ENCODE measurements at places on chromosomes 5 and 9.

DNA sequence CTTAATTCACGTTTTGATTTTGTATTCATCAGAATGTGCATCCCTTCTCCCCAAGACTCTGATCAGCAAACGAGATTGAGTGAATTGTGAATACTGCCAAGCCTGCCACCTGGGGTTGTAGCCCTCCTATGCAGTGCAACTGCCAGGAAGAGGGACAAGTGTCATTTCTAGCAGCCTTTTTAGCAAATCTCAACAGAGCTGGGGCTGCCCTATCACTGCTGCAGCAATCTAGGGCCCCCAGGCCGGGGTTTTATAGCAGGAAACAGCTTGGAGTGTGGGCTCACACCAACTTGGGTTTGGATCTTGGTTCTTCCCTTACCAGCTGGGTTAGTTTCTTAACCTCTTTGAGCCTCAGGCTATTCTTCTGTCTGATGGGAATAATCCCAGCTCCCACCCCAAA lies 4.0 kb downstream of the CSF1R start:
- no peak for DNase-seq

DNA sequence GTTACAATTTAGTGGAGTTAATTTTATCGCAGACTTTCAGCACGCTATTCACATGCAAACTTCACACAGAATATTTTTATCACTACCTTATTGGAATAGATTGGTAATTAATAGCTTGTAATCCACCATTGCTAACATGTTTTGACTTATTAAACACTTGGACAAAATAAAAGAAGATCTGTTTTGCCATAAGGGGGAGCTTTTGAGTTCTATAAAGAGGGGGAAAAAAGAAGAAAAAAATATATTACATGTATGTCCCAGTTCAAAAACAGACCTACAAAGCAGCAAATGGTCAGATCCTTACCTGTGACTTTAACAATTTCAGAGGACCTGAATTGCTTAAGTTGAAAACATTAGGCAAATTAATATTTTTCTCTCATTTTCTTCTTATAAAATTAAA lies 1.2 kb upstream of the PAPPA start:
- DNase-seq = no peak

- no peak for DNase-seq
Observed at GRCh38 chr5:61234019-61234418, 71.8 kb upstream of the SMIM15 start.

DNA sequence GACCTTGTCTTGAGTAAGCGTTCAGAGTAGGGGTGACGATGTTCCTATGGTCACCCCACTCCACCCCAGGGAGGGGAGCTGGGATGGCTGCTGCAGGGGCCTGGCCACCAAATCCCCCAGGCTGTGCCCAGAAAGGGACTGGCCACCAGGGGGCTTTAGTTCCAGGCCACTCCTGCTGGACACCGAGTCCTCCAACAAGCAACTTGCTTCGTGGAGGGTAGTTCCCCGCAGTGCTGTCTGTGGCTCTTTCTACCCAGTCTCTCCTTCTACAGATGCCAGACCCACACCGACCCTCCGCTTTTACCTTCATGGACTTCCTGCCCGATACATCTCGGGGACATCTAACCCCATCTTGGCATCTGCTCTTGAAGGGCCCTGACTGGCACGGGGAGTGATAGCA lies 35.7 kb upstream of the GABRP start:
- peak; percentile 72 for DNase-seq

DNA sequence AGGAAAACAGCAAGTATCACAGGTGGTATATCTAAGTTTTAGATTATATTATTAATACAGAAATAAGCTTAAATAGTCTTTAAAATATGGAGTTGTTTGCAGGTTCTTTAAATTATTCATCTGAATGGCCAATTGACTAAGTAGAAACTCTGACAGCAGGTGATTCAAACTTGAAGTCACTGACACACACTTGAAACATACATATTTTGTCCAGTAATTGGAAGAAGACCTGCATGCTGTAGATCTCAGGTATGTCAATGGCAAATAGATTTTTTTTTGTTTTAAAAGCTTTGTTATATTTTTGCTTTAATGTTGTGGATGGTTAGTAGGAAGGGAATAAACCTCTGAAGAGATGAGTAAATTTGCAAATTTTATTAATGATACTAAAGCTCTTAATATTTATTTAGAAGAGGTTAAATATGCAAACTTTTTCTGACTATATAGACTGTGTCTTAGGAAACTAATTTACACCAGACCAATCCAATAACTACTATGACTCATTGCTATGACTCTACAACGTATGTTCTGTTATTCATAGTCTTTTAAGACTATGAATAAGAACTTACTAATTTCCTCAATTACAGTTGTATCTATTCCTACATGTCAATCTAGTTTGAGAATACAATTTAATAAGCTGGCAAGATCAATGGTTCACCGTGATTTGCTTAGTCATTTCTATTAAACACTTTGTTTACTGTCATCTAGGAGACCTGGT lies 53.9 kb upstream of the RORB start:
- no peak for DNase-seq

DNA sequence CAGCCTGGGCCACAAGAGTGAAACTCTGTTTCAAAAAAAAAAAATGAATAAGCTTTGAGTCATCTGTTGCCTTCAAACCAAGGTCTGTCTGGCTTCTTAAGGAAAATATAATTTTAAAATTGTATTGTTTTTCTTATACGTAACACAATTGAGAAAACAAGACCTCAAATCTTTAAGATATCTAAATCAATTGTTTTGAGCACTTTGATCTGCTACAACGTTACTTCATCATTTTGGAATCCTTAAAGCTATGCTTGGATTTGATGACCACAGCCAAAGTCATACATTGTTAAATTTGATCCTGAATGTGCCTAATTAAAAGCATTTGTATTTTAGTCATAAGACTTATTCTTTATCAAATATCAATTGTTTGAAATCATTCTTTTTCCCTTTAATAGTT lies 37.7 kb upstream of the VCAN start:
- no peak for DNase-seq

- DNase-seq = no peak
Observed at GRCh38 chr9:68552700-68553476, 12.2 kb upstream of the TMEM252 start.

DNA sequence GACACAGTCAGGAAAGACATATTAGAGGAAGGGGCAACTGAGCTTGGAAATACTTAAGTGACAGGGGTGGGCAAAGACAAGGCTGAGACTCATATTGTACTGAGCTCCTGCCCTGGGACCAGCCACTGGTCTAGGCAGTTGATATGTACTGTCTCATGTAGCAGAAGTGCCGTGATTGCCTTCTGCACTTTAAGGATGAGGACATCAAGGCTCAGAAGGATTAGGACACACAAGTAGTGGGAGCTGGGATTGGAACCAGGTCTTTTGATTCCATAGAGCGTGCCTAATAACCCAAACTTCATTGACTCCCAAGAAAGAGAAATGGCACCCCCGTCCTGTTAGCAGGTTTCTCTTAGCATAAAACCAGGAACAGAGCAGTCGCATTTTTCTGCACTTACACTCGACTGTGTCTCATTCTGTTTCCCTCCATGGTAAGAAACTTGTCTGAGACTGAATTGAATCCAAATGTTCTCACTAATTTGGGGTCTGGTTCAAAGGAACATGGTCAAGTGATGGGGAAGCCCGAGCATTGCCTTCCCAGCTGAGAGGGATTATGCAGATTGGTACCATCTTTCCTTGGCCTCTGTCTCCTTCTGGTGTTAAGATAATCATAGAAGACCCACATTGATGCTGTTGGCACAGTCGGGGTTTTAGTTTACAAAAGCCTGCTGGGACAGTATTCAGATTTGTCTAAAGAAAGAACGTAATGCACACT lies 70.4 kb downstream of the ANGPTL2 start:
- DNase-seq = no peak

DNA sequence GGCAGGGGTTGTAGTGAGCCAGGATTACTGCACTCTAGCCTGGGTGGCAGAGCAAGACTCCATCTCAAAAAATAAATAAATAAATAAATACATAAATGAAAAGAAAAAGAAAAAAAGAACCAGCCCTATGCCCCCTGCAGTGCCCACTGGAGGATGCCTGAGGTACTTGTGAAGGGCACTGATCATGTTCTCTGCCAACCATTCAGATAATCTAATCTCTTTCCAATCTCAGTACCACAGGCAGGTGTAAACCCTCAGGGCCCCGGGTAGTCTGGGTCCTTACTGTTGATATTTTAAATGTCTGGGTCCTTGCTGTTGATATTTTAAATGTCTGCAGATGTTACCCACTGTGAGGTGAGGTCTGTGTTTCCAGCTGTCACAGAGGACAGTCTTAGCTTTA lies 321.8 kb upstream of the ADCY2 start:
- DNase-seq = no peak

DNA sequence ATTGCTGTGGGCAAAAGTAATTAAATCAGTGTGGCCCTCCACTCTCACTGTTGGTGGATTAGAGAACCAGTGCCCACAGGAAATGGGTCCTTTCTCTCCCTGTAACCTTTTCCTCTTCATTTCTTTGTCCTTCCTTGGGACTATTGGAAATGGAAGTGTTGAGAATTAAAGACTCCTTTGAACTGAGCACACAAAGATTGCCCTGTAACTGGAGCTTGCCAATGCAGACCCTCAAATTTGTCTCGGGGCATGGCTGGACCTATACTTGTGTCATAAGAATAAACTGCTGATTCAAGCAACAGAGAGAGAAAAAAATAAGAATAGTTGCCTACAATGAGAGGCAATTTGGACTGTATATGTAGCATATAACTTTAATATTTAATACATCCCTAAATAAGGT lies 13.7 kb downstream of the KCNV2 start:
- DNase-seq = no peak

GRCh38 chr5:177319913-177320588 lies 8.4 kb upstream of the MXD3 start:
- DNase-seq = no peak

GRCh38 chr5:159430361-159431012 lies 100.2 kb upstream of the IL12B start:
- DNase-seq = no peak

DNA sequence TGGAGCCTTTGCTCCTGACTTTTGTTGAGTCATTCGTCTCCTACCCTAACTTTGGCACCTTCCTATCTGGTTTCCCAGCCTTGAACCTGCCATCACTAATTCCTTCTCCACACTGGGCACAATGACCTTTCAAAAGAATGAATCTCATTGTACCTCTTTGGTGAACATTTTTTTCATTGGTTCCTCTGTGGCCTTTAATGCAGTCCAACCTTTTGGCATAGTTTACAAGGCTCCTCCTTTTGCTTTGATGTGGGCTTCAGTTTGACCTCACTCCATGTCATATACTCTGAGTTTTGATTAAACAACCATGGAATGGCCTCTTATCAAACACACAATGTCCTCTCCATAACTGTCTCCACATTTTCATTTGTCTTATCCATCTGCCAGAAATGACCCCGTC lies 14.5 kb upstream of the ROPN1L start:
- DNase-seq = no peak

DNA sequence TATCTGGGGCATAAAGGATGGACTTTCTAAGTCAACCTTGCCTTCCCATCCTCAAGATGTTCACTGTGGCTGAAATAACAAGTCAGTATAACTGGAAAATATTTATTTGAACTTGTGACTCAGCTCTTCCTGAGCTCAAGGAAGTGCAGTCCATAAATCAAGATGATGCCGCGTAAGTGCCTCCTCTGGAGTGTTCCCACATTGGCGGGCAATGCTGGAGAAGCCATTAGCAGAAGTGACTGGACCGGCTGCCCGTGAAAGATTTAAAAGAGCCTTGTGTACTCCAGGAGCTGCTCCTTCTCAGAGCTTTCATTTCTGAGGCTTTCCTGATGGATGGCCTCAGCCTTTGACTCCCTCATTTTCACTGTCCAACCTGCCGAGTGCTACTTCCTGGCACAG lies 17.4 kb downstream of the TMOD1 start:
- no peak for DNase-seq

- DNase-seq = no peak
Observed at GRCh38 chr9:98374385-98375051, 119.1 kb upstream of the TBC1D2 start.

- DNase-seq = no peak
Observed at GRCh38 chr9:18928711-18929110, 104.3 kb downstream of the SAXO1 start.

- DNase-seq = no peak
Observed at GRCh38 chr9:6911901-6912638, 154.3 kb downstream of the KDM4C start.

GRCh38 chr5:73213566-73213998 lies 40.6 kb downstream of the TMEM174 start:
- no peak for DNase-seq

- no peak for DNase-seq
Observed at GRCh38 chr5:57358796-57359592, 123.6 kb downstream of the ACTBL2 start.

- peak; percentile 13 for DNase-seq
Observed at GRCh38 chr9:2622461-2623287, 1.1 kb downstream of the VLDLR start.

DNA sequence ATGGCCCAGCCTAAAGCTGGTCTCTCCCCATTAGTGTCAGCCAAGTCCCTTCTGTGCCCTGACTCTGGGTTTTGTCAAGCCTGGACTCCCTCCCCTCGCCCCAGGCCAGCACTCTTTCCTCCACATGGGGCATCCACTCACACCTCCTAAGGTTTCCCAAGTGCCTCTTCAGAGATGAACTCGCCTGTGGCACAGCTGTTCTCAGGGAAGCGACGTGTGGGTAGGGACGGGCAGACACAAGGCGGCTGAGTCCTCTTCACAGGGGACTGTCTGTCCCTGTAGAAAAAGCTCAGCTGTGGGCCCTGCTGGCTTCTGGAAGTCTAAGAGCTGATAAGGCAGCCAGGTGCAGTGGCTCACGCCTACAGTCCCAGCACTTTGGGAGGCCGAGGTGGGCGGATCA lies 78.5 kb downstream of the CACNA1B start:
- DNase-seq = no peak

GRCh38 chr9:132125361-132125760 lies 36.5 kb upstream of the NTNG2 start:
- peak; percentile 66 for DNase-seq

DNA sequence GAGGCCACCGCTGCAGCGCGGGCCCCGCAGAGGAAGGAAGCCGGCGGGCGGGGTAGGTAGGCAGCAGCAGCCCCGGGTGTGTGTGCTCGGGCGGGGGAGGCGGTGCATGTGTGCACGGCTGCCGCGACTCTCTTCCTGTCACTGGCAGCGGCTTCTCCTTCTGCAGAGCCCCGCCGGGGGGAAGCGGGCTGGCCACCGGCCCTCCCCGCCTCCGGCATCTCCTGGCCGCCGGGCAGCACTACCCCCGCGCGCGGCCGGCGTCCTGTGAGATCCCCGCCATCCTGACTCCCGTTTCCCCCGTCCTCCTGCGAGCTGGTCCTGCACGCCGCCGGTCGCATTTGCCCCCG lies 315 bp downstream of the PIK3R1 start:
- no peak for DNase-seq

DNA sequence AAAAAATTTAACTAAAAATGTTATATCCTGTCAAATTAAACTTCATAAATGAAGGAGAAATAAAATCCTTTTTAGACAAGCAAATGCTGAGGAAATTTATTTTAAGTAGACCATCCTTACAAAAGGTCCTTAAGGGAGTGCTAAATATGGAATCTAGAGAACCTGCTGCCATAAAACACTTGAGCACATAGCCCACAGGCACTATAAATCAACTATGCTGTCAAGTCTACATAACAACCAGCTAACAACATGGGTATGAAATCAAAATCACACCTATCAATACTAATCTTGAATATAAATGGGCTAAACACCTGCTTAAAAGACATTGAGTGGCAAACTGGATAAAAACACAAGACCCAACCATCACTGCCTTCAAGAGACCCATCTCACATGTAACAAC lies 15.1 kb upstream of the PRSS3 start:
- DNase-seq = no peak

- DNase-seq = no peak
Observed at GRCh38 chr9:94949370-94949769, 222.9 kb downstream of the AOPEP start.

Data from WTC11 (cell line).